ENCODE measurements at places on chromosomes 6 and 20.

DNA sequence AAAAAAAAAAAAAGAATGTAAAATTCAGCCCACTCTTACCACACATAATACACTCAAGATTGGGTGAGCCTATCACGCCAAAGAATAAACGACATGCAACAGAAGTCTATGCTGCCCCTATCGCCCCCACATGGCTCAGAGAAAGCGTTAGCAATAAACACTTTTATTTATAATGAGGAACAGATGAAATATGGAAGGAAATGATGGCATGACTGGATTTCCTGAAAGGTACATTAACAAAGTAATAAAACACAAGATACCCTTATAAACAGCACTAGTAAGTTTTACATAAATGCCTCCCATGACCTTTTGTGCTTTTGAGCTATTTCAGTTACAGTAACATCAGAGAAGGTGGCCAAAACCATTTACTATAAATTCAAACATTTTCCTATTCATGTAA, 71.4 kb upstream of the SCAF8 start:
- DNase-seq: no peak

GRCh38 chr6:106539936-106540335, 89.4 kb downstream of the RTN4IP1 start:
- DNase-seq: no peak

DNA sequence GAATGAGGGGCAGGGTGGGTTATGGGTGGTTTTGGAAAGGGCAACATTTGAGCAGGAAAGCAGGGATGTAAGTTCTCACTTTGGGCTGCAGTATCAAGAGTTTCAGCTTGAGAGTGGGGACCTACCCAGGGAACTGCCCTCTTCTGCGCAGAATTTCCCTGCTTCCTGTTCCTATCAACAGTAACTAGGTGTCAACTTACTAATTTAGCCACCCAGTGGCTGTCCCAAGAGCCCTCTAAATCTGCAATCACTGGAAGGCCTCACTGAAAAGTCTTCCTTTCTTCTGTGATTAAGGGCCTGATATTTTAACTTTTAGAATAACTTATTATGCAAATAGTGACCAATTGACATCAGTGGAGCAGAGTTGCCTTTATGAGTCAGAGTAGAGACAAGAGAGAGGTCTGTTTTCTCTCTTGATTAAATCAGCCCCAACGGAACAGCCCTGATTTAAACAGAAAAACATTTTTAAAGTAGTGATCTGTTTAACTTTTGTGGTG, 118.2 kb upstream of the RIPOR2 start:
- peak; percentile 58 for DNase-seq

DNA sequence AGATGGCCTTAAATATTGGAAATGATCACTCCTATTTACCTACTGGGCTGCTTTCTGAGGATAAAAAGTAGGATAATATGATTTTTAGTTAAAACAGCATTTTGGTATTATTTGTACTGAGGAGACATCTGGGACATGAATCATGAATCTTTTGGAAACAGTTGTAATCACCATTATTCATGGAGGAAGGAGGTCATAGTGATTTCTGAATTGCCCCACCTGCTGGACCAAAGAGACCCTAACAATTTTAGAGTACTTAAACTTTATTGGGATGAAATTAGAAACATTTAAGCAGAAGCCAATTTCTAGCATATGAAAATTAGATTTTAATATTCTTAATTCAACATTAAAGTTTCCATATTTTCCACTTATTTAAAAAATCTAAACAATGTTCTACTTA, 108.4 kb upstream of the SIM1 start:
- no peak for DNase-seq

- DNase-seq: peak; percentile 29
Measured at GRCh38 chr20:33209789-33210188, 7.4 kb upstream of the BPIFA3 start.

- DNase-seq: no peak
Measured at GRCh38 chr20:50820515-50821256, 25.8 kb downstream of the BCAS4 start.

- no peak for DNase-seq
Measured at GRCh38 chr6:18389479-18389878, 2.3 kb downstream of the RNF144B start.

DNA sequence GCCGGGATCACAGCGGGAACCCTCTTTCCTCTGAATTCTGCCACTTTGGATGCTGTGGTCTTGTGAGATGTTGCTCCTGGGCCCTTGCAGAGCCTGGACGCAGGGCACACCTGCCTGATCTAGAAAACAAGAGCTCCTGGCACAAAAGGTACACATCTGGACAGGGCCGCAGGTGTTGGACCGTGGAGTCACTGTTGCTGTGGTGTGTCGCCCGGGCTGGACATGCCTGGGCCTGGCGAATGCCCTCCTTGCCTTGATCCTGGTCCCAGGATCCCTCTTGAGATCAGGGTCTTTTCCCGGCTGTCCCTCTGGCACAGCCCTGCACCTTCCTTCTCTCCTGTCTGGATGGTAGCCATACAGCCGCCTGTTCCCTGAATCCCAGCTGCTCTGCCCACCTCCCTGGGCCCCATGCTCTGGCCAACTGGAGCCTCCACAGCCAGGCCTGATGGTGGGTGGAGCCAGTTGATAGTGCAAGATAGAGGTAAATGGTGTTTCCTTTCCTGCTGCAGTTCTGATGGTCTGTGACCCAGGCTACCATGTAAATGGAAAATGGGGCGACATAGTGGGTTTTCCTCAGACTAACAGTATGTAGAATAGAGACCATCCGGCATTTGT, 5.0 kb downstream of the FOXP4 start:
- no peak for DNase-seq

DNA sequence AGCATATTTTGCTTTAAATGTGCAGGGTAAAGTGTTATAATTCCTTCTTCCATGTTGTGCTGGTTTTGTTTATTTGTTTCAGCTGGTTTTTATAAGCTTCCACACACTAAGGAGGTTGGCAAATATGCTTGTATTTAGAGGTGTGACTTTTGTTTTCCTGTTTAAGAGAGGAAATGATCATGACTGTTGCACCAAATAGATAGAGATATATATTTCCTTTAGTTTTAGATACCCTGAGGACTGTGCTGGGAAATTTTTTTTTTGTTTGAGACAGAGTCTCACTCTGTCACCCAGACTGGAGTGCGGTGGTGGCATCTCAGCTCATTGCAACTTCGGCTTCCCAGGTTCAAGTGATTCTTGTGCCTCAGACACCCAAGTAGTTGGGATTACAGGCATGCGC, 5.8 kb downstream of the TBPL1 start:
- DNase-seq: no peak

GRCh38 chr20:117518-117917, 24.9 kb upstream of the DEFB126 start:
- DNase-seq: no peak

DNA sequence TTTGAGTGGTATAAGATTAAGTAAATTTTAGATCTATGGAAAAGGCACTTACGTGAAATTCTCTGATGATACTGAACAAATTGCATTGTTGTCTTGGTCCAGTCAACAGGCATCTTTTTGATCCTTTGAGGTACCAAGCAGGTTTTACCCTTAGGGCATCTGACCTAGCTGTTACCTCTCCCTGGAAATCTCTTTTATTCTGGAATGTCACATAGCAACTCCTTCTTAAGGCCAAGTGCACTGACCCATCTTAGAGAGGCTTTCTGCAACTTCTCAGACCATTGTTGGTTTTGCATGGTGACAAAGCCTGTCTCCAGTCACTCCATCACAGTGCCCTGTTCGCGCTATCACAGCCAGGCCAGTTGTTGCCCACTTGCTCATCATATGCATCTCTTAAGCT, 42.0 kb downstream of the TPD52L1 start:
- DNase-seq: no peak

- DNase-seq: no peak
Measured at GRCh38 chr20:910870-911770, 5.0 kb downstream of the ANGPT4 start.

- DNase-seq: no peak
Measured at GRCh38 chr20:4465855-4466545, 255.7 kb upstream of the PRND start.

Measured in activated CD4-positive, alpha-beta T cell treated with anti-CD3 and anti-CD28 coated beads, Interleukin-2, amount 50 U/mL, for 16 hours (primary cell).